ENCODE measurements at places on chromosomes 16 and 17.

- no peak for DNase-seq
Measured at GRCh38 chr16:4266372-4266771, 6.5 kb downstream of the TFAP4 start.

- no peak for DNase-seq
Measured at GRCh38 chr16:1156983-1157638, 4.2 kb downstream of the CACNA1H start.

- no peak for DNase-seq
Measured at GRCh38 chr17:80984749-80985148, 6.9 kb upstream of the CHMP6 start.

GRCh38 chr17:64385187-64386083 lies 5.2 kb downstream of the PECAM1 start:
- no peak for DNase-seq

GRCh38 chr16:50265260-50265659 lies 1.1 kb upstream of the ADCY7 start:
- DNase-seq: peak; percentile 33

- no peak for DNase-seq
Measured at GRCh38 chr16:9850817-9851216, 331.4 kb downstream of the GRIN2A start.

GRCh38 chr16:46673320-46674013 lies 15.5 kb downstream of the VPS35 start:
- DNase-seq: no peak

DNA sequence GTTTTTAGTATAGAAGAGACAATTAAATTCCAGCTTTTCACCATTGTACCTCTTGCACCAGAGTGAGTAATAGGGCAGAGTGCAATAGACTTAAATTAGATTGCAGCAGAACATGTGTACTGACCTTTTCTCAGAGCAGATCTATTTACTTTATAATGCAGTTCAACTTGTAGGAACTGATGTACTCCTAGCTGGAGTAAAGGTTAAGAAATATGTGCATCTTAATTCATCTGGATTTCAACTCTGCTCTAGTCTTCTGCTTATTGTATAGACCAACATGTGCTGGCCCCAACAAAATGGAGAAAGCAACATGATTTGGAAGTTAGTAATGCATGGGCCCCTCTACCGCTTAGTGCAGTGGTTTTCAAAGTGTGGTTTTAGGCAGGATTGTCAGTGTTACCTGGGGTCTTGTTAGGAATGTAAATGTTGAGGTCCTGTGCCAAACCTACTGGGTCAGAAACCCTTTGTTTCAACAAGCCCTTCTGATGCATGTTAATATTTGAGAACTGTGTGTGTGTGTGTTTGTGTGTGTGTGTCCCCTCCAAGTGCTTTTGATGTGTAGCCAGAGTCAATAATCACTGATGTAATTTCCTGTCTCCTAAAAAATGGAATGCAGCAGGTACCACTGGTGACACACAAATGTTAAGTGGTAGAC lies 138.6 kb downstream of the TOX3 start:
- DNase-seq: no peak

DNA sequence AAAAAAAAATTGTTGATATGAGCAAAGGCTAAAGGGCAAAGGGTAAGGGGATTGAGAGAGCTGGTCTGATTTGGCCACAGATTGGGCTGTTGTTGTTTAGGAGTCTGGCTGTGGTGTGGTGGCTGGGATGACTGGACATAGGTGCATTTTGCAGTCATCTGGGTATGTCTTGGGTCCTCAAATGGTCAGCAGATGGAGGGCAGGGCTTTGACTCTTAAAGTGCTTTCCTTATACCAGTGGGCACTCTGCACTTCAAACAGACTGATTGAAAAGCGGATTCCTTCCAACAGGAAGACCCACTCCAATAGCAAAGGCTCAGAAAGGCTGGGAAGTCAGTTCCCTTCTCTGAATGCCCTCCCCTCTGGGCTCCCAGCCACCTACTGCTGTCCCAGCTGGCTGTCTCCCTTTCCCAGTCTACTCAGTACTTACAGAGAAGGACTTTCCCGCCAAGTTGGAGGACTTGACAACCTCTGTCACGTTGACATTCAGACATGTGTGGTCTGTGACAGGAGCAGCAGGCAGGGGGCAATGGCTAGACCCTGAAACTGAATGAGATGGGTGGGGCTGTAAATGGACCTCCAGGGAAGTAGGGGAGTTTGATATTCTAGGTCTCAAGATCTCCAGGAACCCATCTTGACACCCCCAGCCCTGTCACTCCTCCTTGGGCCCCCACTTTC lies 19.6 kb upstream of the MFSD6L start:
- no peak for DNase-seq

DNA sequence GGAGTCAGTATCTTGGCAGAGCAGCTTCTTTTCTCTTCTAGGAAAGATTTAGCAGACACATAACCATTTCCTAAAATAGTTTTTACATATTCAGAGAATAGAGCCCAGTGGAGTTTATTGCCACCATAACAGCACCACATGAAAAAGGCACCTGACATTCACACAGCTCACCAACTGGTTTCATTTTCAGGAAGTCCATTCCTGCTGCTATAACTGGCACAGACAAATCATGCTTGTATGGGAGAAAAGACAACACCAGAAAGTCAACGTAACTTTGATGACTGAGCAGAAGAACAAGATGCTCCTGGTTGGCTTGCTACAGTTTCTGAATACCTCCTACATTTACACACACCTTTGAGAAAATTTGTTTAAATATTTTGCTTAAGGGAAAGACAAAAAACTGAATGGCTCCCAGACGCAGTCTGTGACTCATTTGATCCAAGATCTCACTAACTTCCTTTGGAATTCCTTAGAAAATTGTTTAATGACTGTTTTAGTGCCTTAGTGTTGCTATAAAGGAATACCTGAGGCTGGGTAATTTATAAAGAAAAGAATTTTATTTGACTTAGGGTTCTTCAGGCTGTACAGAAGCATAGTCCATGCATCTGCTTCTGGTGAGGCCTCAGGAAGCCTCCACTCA lies 1380.6 kb downstream of the CDH8 start:
- no peak for DNase-seq

DNA sequence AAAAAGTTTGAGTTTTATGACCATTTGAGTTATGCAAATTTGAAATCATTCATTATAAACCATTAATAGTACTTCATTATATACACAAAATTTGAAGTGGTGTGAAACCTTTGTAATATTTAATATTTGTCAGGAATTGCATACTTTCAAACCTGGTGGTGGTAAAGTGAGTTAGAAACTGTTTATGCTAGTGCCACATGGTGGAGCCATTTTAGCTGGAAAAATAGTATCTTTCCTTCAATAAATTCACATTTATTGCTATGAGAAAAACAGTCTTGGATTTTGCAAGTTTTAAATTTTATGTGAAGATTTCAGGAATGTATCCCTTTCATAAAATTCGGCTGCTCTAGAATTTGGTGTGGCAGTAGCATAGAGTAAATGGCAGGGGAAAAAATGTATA lies 7.3 kb upstream of the BLMH start:
- no peak for DNase-seq

GRCh38 chr16:87163637-87164036 lies 153.6 kb downstream of the C16orf95 start:
- no peak for DNase-seq

DNA sequence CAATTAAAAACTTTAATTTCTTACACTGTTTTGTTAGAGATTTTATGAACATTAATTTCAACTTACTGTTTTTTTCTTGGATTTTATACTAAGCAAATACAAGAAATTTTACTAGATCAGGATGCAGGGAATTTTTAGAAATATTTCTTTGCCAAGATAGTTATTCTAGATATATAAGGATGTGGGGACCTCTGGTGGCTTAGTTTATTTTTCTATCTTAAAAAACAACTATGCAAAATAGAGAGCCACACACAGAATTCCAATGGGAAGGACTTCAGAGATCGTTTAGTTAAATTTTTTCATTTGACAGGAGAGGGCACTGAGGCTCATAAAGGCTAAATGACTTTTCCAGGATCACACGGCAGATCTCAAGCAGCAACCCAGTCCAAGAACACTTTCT lies 23.0 kb upstream of the CAPNS2 start:
- no peak for DNase-seq

DNA sequence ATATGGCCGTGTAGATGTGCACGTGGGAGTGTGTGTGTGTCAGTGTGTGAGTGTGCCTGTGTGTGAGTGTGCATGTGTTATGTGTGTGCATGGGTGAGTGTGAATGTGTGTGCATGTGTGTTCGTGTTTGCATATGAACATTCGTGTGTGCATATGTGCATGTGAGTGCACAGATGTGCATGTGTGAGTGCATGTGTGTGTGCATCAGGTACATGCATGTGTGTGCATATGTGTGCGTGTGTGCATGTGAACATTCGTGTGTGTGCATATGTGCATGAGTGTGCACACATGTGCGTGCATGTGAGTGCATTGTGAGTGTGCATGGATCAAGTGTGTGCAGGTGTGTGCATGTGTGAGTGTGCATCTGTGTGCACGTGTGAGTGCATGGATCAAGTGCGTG lies 2.5 kb upstream of the TPSAB1 start:
- peak; percentile 11 for DNase-seq

DNA sequence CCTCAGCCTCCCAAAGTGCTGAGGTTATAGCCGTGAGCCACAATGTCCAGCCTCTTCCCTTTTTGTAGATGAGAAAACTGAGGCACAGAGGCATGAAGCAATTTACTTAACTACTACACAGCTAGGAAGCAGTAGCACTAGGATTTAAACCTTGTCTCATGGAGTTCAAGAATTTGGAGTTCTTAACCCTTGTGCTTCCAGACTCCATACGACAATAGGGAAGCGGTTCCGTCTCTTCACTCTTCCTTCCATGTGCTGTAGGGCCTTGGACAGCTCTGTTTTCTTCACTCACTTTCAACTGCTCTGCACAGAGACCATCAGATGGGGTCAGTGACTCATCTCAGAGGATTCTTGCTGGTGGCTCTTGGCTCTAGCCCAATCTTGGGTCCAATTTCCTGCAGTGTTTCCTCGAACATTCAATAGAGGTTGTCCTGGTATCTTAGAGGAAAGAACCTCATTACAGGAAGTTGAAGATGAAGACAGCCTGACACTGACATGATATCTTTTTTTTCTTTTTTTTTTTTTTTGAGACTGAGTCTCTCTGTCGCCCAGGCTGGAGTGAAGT lies 19.3 kb downstream of the ITGAL start:
- no peak for DNase-seq

DNA sequence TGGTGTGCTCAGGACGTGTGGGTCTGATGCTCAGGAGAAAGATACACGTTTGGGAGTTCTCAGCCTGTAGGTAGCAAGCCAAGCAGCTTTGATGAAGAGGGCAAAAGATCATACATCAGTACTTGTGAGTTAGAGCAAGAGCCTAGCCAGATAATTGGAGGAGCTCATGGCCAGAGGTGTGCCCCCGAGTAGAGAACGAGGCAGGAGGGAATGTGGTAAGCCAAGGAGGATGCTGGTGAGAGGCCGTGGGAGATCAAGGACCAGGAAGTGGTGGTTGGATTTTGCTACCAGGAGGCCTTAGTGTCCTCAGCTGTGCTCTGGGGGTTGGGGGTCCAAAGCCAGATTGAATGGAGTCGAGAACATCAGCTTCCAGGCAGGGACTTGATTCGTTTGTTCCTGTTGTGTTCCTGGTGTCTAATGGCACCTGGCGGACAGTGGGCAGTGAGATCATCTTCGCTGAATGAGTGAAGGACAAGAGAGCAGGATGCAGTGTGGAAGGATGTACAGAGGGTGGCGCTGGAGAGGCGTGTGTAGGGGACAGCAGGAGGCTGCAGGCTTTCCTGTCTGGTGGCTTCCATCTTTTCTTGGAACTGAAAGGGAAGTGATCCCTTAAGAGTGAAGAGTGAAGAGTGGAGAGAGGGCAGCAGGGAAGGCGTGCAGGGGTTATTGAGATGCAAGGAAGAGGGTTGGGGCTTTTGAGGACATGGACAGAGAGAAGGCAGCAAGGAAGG lies 11.6 kb downstream of the FBXL19 start:
- DNase-seq: no peak

GRCh38 chr17:59786536-59787319 lies 79.3 kb downstream of the VMP1 start:
- DNase-seq: peak; percentile 84

- DNase-seq: no peak
Measured at GRCh38 chr17:77857613-77858012, 100.9 kb upstream of the TNRC6C start.

DNA sequence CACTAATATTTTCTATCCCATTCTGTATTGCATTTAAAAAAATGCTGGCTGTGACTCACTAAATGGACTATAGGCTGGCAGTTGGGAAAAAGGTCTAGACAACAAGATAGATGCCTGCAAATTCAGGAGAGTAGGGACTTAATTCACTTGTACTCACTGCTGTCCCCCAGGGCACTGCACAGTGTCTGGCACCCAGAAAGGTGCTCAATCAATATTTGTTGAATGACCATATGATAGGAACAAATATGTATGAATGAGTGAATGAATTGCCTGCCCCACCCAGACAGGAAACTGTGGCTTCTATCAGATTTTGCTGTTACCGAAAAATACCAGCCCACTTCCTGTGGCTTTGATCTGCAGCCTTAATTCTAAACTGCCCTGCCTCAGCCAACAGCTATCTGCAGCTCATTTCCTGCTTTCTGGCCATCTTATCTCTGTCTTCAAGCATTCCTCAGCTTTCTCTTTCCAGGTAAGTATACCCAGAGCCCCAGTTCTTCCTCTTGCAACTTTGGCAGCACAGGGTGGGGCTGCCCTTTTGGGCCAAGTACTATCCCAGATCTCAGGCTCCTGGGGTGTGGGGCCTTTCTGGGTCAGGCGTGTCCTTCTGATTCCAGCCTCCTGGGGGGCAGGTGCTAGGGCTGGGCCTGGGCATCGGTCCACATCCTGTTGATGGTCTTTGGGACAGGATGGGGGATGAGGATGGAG lies 15.3 kb upstream of the TNS4 start:
- peak; percentile 70 for DNase-seq

- no peak for DNase-seq
Measured at GRCh38 chr17:7845359-7846062, 9.4 kb upstream of the TMEM88 start.
